ENCODE measurements at places on chromosomes 7 and 10. TPM values are rescaled to one million over a fixed set of nuclear protein-coding genes. Genes with fewer than 3 reads are reported as not detected.

- no peaks in the 10 kb centered on the region for H3K27me3 ChIP-seq
- H3K4me1 ChIP-seq = peaks cover 28% of the 10 kb centered on the region
- H3K4me3 ChIP-seq = no peak overlapping the region
- DNase-seq = no peak
- H3K36me3 ChIP-seq = peaks cover 36% of the 10 kb centered on the region
Measured at GRCh38 chr7:66576646-66577045, 52.0 kb upstream of the KCTD7 start.

DNA sequence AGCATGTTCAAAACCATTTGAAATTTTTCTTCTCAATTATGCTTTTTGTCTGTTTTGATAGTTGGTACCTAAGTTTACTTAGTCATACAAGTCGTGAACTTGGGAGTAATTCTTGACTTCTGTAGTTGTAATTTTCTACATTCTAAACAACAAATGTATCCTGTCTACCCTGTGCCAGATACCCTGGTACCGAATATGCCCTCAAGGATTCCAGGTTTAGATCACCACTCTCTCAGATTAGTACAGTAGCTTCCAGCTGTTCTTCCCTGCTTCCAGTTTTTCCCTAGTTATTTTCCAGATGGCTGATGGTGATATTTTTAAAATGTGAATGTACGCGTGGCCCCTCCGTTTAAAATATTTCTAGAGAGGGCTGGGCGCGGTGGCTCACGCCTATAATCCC is 6.5 kb downstream of the STAM start:
- no peak overlapping the region for H3K27ac ChIP-seq
- no peak overlapping the region for H3K4me3 ChIP-seq
- H3K4me1 ChIP-seq = peaks cover 49% of the 10 kb centered on the region
- DNase-seq = no peak
- peaks cover 70% of the 10 kb centered on the region for H3K36me3 ChIP-seq

DNA sequence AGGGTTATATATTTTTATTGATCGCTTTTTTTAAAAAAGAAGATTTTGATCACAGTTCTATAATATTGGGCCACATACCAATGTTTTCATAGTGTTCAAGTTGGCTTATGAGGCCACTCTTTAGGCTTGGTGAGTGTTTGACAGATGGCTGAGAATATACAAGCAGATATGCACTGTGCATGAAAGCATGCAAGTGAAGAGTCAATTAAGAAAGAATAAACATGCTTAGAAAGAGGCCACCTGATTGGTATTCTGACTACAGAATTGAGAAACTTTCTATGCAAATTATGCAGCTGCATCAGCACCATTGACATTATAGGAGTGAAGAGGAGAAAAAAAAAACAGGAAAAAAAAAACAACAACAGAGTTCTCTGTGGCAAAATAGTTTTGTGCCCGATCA is 39.9 kb downstream of the CABCOCO1 start:
- no peak overlapping the region for H3K4me3 ChIP-seq
- no peak overlapping the region for H3K27ac ChIP-seq
- no peaks in the 10 kb centered on the region for H3K27me3 ChIP-seq
- DNase-seq = no peak
- H3K4me1 ChIP-seq = no peaks in the 10 kb centered on the region
- H3K36me3 ChIP-seq = no peaks in the 10 kb centered on the region

GRCh38 chr10:92238586-92239098 is 52.2 kb downstream of the CPEB3 start:
- H3K27me3 ChIP-seq = peaks cover 7% of the 10 kb centered on the region
- peaks cover 24% of the 10 kb centered on the region for H3K36me3 ChIP-seq
- H3K27ac ChIP-seq = no peak overlapping the region

DNA sequence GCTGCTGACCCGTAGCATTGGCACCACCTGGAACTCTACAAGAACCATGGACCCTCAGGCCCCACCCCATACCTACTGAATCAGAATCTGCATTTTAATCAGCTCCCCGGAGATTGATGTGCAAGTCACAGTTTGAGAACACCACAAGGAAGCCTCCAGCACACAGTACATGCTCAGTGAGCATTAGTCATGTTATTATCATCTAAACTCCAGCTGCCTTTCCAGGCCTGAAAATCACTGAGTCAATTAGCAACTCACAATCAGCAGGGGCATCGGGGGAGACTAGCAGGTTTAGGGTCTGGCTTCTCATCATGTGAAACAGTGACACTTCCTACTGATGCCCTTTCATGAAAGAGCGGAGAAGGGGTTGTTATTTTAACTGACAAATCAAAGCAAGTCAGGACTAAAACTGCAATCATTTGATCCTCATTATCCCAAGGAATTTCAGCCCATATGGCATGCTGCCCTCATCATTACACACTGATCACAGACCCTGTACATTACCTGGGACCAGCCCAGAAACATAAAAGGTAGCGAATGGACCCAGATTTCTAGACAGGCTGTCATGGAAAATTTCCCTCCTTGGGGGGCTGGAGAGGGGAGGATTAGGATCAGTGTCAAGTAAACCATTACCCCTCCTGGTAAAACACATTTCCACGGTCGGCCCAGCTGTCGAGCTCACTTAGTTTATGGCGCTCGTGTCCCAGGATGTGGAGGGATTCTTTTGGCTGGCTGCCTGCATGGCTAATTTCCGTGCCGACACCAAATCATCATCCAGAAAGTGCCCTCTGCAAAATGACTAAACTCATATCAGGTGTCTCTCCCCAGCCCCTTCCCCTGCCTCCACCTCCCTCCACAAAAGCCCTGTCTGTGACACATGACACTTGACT is 122.8 kb downstream of the PRLHR start:
- H3K27me3 ChIP-seq = peaks cover 31% of the 10 kb centered on the region
- no peak overlapping the region for H3K4me3 ChIP-seq
- no peak for DNase-seq
- no peaks in the 10 kb centered on the region for H3K4me1 ChIP-seq
- H3K36me3 ChIP-seq = no peaks in the 10 kb centered on the region

DNA sequence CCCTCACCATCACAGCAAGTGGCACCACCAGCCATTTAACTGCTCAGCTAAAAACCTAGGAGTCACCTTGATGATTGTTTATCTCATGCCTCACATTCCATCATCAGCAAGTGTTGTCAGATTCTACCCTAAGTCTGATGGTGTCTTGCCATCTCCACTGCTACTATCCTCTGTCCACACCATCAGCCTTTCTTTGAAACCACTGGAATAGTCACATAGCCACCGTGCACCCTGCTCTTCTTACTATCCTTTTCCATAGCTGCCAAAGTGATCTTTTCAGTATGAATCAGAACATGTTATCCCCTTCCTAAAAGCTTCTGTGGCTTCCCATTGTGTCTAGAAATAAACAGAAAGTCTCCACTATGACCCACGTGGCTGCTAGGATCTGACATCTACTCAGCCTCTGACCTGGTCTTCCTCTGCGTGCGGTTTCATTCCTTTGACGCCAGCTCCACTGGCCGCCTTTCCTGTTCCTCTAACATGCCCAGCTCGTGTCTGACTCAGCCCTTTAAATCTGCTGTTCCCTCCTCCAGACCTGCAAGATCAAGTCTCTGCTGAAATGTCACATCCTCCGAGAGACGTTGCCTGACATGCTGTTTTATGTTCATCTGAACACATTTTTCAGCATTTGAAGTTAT is 16.5 kb upstream of the CHN2 start:
- no peak for DNase-seq
- no peak overlapping the region for H3K4me3 ChIP-seq
- no peak overlapping the region for H3K27ac ChIP-seq
- peaks cover 9% of the 10 kb centered on the region for H3K4me1 ChIP-seq
- no peaks in the 10 kb centered on the region for H3K36me3 ChIP-seq
- peaks cover 17% of the 10 kb centered on the region for H3K27me3 ChIP-seq

DNA sequence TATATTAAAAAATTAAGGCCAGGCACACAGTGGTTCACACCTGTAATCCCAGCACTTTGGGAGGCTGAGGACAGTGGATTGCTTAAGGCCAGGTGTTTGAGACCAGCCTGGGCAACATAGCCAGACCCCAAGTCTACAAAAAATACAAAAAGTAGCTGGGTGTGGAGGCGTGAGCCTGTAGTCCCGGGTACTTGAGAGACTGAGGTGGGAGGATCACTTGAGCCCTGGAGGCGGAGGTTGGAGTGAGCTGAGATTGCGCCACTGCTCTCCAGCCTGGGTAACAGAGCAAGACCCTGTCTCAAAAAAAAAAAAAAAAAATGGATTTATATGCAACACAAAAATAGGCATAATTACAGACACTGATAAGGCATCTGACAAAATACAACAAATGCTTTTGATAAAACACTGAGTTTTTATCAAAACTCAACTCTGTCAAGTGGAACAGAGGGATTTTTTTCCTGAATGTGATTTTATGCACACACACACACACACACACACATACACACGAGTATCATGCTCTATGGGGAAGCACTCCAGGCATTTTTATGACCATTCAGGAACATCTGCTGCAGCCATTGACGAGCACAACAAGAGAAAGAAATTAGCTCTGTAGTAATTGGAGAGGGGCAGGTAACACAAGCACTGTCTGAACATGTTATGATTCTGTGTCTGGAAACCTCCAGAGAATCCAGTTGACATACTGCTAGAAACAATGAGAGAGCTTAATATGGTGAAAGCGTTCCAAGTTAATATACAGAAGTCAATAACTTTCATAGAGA is 193.1 kb downstream of the WDR37 start:
- H3K4me1 ChIP-seq = peaks cover 11% of the 10 kb centered on the region
- H3K36me3 ChIP-seq = peaks cover 3% of the 10 kb centered on the region
- no peak overlapping the region for H3K27ac ChIP-seq
- DNase-seq = no peak

DNA sequence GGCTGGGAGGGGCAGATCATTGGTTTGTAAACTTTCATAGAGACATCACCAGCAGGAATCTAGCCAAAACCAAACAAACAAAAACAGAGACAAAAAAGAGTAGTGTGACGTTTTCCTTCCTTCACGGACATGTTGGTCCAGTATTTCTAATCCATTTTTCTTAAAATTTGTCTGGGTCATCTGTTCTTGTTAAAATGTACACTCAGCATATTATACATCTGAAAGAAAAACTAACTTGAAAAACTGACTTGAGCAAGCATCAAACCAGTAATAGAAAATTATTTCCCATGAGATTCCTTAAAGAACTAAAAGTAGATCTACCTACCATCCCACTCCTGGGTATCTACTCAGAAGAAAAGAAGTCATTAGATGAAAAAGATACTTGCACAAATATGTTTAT is 164.2 kb downstream of the KLF6 start:
- H3K27me3 ChIP-seq = peaks cover 22% of the 10 kb centered on the region
- peaks cover 10% of the 10 kb centered on the region for H3K4me1 ChIP-seq
- no peak overlapping the region for H3K4me3 ChIP-seq
- peaks cover 5% of the 10 kb centered on the region for H3K36me3 ChIP-seq
- DNase-seq = no peak
- H3K27ac ChIP-seq = no peak overlapping the region

DNA sequence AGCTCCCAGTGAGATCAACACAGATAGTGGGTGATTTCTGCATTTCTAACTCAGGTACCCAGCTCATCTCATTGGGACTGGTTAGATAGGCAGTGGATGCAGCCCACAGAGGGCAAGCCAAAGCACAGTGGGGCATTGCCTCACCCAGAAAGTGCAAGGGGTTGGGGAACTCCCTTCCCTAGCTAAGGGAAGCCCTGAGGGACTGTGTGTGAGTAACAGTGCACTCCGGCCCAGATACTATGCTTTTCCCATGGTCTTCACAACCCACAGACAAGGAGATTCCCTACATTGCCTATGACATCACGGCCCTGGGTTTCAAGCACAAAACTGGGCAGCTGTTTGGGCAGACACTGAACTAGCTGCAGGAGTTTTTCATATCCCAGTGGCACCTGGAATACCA is 62.8 kb downstream of the PPP1R3A start:
- H3K27ac ChIP-seq = no peak overlapping the region
- H3K27me3 ChIP-seq = no peaks in the 10 kb centered on the region
- no peaks in the 10 kb centered on the region for H3K36me3 ChIP-seq

Gene TWNK
- 10.8 TPM for total RNA-seq

Gene CALN1
- not detected for total RNA-seq

Gene OR2A1
- total RNA-seq = not detected

Gene JCAD
- total RNA-seq = 0.20 TPM

Gene MBL2
- not detected for total RNA-seq
